ENCODE measurements at places on chromosomes 13 and 19.

DNA sequence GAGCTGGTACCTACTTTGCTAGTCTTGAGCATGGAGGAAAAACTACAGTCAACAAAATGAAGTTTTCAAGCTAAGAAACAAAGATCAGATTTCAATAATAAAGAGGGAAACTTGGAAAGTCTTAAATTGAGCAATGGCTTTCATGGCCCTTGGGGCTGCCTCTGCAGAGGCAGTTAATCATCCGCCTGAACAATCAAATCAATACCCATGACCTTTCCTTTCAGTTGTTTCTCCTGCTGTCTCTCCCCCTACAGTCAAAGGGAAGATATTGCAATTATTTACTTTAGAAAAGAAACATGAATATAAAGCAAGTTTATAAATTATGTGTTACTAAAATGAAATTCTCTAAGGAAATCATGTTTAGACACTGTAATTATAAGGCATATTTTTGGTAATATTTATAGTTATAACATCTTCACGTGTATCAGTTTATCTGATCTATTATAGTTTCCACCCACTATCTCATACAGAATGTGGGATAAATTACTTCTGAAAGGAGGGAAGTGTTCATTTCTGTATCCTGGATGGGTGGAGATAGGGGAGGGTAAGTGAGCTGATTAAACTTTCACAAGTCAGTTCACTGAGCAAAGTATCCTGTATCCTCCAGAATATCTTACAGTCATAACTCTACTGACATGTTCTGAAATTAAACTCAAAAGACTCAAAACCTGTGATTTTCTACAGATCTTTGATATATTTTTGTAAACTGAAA lies 72.4 kb upstream of the TSC22D1 start:
- DNase-seq = no peak

DNA sequence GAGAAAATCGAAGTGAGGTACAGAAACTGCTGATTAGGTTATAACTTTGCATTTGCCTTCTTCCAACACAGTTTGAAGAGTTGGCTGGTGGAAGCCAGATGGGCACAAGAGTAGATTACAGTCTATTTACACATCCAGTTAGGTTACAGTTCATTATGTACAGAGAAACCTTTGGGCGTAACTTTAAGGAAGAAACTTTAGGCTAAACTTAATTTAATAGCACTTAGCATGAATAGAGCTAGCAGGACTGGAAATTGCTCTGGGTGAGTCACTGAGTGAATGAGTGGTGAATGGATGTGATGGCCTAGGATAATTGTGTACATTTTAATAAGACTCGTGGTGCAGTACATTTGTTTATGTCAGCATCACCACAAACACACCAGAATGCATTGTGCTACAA lies 62.9 kb upstream of the KLHL1 start:
- no peak for DNase-seq

- DNase-seq = no peak
Observed at GRCh38 chr13:108193806-108194205, 21.5 kb downstream of the LIG4 start.

DNA sequence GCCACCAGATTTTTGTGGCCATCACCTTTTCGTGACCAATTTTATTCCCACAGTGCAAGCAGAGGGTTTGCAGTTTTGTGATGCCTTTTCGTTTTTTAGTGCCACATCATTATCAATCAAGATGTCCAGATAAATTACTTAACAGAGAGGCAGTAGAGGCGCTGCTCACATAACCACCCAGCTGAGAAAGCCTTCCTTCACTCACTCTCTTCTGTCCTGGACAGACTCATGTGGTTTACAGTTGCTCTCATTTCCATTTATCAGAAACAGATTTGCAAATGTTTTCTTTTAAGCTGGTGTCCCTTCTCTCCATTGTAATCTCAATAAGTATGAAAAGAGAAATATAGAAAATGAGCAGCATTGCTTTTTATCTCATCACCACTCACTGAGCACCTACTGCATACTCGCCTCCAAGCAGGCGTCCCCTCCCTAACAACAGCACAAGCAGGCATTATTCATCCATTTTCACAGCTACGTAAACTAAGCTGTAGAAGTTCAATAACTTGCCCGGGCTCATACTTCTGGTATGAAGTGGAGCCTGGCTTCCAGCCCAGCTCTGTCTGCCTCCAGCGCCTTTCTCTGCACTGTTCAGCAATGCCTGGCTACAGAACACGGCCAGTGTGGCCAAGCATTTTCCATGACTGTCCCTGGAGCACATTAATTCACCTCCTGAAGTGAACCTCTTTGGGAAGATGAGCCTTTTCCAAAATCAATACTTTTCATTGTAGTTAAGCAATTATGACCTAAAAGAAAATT lies 34.6 kb upstream of the KATNAL1 start:
- DNase-seq = no peak

GRCh38 chr13:113881614-113882266 lies 17.9 kb upstream of the GAS6 start:
- no peak for DNase-seq

GRCh38 chr19:10142701-10143375 lies 23.1 kb upstream of the EIF3G start:
- DNase-seq = no peak

DNA sequence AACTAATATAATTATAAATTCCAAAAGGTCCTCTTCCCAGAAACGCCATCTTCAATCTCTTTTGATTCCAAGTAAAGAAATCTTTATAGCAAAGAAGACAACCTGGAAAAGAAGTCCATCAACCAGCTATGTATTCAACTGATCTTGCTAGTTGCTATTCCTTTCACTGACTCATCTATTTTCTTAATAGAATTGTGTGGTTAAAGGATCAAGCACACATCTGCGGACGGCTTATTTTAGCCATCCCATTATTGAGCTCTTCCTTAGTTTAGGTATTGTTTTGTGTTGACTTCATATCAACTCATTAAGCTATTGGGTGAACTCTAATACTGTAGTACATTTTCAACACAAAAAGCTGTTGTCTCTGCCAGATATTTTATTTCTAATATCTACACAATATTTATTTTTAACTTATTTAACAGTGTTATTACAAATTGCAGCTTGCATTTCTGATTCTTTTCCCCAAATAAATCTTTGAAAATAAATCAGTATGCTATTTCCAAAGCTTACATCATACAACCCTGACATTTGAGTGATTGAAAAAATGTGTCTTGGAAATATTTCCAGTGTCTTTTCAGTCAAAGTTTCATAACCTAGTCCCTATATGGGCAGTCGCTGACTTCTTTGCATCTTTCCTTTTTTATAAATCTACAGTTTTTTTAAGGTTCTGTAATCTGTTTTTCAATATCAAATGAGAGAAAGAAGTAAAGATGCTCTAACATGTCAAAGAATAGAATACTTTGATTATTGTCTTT lies 158.8 kb upstream of the SPRY2 start:
- DNase-seq = no peak

- no peak for DNase-seq
Observed at GRCh38 chr13:40352802-40353562, 313.5 kb downstream of the FOXO1 start.

DNA sequence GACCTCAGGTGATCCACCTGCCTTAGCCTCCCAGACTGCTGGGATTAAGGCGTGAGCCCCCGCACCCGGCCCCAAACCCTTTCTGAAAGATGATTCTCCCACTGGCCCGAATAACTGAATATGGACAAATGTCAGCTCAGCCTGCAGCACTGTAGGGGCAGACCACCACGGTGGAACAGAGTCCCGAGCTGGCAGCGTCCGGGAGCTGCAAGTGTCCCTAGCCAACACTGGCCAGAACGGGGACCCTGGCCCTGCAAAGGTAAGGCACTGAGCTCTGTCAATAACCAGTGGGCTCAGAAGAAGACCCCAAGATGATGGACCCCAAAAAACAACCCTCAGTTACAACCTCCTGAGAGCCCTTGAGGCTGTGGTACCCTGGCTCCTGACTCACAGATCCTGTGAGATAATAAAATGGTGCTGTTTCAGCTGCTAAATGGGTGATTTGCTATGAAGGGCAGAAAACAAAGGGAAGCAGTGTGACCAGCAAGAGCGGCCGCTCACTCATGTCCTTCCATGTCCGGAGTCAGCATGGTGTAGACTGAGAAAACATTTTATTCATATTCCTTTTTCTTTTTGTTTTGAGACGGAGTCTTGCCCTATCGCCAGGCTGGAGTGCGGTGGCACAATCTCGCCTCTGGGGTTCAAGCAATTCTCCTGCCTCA lies 1.6 kb downstream of the LSM7 start:
- no peak for DNase-seq

GRCh38 chr19:6730153-6730804 lies 7.1 kb downstream of the GPR108 start:
- peak; percentile 38 for DNase-seq

DNA sequence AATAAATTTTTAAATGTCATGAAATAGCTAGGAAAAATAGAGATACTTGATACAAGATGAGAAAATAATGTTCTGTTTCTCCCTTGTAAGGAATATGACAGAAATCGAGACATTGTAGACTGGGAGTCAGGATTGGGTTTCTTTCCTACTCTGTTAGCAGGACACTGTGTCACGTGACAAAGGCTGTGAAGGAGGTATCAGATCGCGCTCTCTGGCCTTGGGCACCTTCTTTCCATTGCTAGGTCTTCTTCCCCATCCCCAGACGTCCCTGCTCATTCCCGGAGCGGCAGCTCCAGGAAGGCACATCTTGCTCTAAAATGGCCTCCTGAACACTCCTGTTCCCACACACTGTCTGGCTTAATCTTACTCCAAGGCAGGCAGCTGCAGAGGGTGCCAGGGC lies 133.4 kb downstream of the TM9SF2 start:
- DNase-seq = no peak

- DNase-seq = no peak
Observed at GRCh38 chr13:91408971-91409370, 10.6 kb downstream of the GPC5 start.
